ENCODE measurements at places on chromosomes 13 and 19.

DNA sequence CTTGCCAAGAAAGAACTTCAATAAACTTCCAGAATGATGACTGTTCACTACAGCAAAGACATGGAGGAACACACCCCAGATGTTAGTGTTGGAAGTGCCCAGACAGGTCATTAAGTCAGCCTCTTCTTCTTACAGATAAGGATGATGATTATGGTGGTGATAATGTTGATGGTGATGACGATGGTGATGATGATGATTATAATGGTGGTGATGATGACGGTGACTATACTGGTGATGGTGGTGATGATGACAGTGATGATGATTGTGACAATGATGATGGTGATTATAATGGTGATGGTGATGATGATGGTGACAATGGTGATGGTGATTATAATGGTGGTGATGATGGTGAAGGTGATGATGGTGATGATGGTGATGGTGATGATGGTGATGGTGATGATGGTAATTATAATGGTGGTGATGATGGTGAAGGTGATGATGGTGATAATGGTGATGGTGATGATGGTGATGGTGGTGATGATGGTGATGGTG, 8.4 kb downstream of the C13orf46 start:
- no peak for DNase-seq

- no peak for DNase-seq
These were observed 3.8 kb downstream of the MIER2 start for GRCh38 chr19:340620-341385.

- no peak for DNase-seq
These were observed 269.2 kb downstream of the KLF12 start for GRCh38 chr13:73865027-73865426.

- no peak for DNase-seq
These were observed 281.2 kb downstream of the SHISA2 start for GRCh38 chr13:25770601-25771000.

- DNase-seq = no peak
These were observed 60.6 kb downstream of the NDFIP2 start for GRCh38 chr13:79541426-79542049.

GRCh38 chr19:5006201-5006600, 37.3 kb downstream of the KDM4B start:
- DNase-seq = no peak

- DNase-seq = peak; percentile 57
These were observed 3.0 kb upstream of the ZFP36 start for GRCh38 chr19:39403331-39404312.

DNA sequence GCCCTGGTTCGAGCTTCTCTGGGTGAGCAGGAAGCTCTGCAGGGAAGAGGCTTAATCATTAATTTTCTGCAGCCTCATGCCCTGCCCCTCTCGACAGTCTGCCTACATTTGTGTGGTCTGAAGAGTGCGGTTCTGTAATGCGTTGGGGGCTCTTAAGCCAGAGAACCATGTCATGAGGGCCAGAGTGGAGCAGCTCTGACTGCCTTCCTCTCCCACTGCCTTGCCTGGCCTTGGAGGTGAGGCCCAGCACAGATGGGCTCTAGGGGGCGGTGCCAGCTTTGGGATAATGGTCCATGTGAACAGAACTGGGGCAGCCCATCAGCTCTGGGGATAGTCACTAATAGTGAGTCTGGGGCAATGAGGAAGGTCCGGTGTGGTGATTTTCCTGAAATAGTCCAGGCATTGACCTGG, 5.7 kb downstream of the FGF9 start:
- DNase-seq = no peak

DNA sequence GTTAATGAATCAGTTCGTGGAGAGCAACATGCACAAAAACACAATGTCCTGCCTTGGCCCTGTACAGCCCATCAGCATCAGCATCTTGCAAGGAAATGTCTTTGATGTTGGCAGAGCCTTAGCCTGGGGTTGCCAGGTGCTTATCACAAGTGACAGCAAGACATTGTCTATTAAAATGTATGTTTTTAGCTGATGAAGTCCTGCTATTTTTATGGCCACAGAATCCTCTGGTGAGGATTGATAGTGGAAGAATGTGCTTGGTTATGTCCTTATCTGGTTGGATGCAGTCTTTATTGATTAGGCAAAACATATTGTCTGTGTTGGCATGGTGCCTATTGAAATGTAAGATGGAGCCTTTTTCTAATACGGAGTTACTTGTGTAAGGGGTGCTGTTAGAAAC, 1427.0 kb upstream of the MIR17HG start:
- no peak for DNase-seq

DNA sequence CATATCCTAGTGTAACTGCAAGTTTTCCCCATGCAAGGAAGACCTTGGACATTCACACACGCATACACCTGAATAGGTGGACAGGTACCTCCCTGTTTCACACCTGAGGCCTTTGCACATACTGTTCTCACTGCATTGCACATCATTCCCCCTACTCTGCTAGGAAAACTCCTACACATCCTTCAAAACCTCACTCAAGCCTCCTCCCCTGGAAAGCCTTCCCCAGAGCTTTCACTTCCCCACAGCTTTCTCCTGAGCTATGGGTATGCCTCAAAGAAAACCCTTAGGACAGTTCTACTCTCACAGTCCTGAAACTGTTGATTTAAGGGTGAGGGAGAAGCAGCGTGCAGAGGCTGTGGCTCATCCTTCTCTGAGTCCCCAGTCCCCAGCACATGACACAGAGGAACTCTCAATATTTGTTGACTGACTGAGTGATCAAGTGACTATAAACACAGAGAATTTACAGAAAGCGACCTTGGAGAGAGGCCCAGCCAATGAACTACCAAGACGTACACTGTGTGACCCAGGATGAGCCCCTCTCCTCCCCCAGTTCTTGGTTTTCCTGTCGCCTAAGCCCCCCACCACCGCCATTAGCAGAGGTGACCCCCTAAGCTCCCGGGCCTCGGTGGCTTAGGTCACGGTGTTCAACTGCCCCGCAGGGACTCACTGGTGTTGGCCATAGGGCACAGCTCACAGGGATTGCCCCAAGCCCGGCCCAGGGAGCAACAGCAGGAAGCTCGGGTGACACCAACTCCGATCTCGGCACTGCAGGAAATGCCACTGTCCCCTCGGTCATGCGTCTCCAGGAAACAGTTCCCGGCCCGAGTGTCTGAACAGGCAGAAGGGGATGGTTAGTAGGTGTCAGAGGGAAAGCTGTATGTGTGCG, 40.6 kb downstream of the FBN3 start:
- no peak for DNase-seq

DNA sequence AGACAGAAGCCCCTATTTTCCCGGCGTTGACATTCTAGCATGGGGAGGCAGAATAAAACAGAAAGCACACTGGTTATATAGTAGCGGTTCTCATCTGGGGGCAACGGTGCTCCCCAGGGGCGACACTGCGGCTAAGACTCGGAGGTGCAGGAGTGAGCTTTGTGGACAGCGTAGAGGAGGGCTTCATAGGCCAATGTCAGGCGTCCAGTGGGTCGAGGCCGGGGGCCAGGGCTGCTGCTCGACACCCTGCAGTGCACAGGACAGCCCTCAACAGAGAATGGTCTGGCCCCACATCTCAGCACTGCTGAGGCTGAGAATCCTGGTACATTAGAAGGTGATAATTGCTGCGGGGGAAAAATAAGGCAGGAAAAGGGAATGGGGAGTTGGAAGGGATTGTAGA, 1.5 kb downstream of the ZNF628 start:
- no peak for DNase-seq

GRCh38 chr19:11247391-11247790, 8.0 kb downstream of the ANGPTL8 start:
- DNase-seq = no peak

DNA sequence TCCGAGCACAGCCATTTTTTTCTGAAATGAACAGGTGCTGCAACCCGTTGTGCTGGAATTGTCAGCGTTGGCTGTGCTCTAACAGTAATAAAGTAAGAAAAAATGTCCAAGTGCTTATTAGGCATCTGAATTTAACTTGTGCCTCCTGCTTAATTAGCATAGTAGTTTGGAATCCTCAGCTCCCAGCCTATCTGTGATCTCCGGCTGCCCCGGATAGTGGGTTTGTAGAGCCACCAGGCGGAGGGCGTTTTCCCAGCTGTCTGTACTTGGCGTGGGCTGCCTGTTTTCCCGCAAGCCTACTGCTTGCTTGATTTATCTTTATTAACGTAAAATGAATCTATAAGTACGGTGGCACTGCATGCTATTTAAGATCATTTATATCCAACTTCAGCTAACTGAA, 137.9 kb downstream of the MTUS2 start:
- no peak for DNase-seq

- no peak for DNase-seq
These were observed 12.4 kb downstream of the MCF2L start for GRCh38 chr13:112981451-112981850.

- DNase-seq = no peak
These were observed 7.4 kb downstream of the HPN start for GRCh38 chr19:35048911-35049411.

DNA sequence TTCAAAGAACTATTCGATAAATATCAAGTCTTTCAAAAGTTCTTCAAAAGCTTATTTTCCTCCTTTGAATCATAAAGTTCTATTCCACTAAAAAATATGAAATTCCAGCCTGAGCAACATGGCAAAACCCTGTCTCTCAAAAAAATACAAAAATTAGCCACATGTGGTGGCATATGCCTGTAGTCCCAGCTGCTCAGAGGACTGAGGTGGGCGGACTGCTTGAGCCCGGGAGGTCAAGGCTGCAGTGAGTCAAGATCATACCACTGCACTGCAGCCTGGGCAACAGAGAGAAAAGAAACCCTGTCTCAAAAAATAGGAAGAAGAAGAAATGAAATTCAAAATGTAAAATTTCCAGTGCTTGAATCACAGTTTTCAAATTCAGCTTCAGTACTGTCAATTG, 24.6 kb downstream of the CAB39L start:
- no peak for DNase-seq

- no peak for DNase-seq
These were observed 52.8 kb downstream of the RUBCNL start for GRCh38 chr13:46334035-46334822.

- no peak for DNase-seq
These were observed 50.1 kb downstream of the PCCA start for GRCh38 chr13:100138859-100139491.

GRCh38 chr19:50628551-50628950, 11.1 kb downstream of the SYT3 start:
- no peak for DNase-seq

- no peak for DNase-seq
These were observed 13.8 kb downstream of the RASA3 start for GRCh38 chr13:114118511-114119123.

DNA sequence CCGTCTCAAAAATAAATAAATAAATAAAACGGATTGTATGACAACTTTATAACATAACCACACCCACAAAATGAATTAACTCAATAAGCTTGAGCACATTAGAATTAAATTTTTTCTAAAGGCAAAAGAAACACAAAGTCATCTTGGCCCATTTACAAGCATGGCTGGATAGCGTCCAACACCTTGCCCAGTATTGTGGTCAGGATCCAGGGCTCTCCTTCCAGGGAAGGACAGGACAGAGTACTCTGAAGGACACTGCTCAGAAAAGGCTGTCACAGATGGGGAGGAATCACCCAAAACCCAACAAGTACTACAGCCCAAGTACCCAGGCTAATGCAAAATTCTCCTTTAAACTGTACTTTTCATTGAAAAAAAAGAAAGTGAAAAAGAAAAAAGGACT, 27.1 kb downstream of the SUGP2 start:
- no peak for DNase-seq

GRCh38 chr13:112978561-112979405, 9.8 kb downstream of the MCF2L start:
- no peak for DNase-seq

- DNase-seq = no peak
These were observed 7.0 kb downstream of the PIP5K1C start for GRCh38 chr19:3693025-3693925.

DNA sequence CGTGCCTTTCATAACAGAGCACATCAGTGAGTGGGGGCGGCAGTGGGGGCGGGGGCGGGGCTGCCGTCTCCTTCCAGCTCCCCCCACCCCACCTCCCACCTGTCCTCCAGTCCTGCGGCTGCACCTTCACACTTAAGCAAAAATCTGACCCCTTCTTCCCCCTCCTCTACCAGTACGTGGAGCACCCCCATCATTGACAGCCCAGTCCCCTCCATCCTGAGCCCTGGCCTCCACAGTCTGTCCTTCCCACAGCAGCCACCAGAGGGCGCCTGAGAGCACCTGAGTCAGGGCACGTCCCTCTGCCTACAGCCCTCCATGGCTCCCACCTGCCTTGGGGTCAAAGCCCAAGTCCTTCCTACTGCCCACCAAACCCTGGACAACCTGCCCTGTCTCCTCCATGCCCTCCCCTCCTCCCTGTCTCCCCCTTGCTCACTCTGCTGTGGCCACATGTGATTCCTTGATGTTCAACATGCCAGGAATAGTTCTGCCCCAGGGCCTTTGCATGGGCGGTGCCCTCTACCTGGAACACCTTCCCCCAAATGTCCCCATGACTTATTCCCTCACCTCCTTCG, 4.0 kb downstream of the EBI3 start:
- DNase-seq = no peak

DNA sequence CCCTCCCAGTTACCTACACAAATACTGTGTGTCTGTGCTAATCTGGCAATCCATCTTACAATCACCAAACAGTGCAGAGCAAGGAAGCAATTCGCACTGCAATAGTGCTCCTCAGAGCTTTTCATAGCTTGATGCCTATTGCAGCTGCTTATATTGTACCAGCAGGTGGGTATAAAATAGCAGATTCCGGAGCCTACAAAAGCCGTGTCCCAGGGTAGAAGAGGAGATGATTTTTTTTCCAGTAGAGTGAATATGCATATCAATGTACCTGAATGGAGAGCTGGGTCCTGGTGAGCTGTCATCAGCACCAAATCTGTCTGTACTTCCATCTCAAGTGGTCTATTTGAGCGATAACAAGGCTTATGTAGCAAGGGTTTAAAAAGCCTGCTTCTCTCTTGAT, 668.4 kb downstream of the DIAPH3 start:
- DNase-seq = no peak

DNA sequence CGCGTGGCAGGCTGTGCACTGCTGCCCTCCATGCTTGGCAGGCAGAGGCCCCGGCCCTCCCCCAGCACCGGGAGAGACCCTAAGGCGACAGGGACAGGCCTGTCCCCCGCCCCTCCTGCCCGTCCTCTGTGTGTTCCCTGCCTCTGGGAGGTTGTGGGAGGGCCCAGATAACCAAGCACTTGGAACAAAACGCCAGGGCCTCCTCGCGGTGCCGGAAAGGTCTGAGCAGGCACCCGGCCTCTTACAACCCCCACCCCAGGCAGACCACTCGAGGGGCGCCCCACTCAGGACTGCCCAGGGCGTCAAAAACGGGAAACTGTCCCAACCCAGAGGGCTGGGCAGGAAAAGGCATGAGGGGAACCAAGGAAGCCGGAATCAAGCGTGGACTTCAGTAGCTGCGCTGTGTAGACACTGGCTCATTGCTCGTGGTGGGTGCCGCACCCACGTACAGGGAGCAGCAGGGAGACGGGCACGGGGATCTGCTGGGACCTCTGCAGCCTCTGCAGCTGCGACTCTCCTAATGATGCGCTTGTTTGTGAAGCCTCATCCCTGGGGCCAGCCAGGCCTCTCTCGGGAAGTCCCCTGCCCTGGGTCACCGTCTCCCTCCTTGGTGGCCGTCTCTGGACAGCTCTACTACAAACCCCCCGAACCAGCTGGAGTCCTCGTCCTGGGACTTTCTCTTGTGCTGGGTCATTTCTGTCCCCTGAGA, 20.0 kb downstream of the GNA11 start:
- DNase-seq = no peak
